GM23338 (cell line): ENCODE measurements at places on chromosomes 2 and 18. TPM values are rescaled to one million over a fixed set of nuclear protein-coding genes. Genes with fewer than 3 reads are reported as not detected.

C2orf66 gene
- not detected in 2 replicates for total RNA-seq

RBBP8 gene
- 49.2 and 53.3 TPM in 2 replicates for total RNA-seq

DNA sequence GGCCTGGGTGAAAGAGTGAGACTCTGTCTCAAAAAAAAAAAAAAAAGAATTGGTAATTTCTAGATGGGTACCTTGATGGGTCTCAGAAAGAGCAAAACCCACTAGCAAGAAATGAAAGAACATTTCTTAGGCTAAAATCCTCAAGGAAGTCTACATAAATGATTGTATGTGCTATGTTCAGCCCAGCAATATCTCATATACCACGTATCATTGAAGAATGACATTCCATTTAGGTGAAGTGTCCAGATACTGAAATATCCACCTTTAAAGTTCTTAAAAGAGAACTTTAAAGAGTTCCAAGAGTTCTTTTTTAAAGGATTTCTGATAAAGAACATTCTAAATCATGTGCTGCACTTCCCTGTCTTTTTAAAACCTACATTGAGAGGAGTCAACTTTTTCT, 19.2 kb downstream of the NRP2 start:
- H3K4me3 ChIP-seq: no peak overlapping the region
- DNase-seq: no peak
- H3K27ac ChIP-seq: no peak overlapping the region
- peaks cover 36% of the 10 kb centered on the region for H3K4me1 ChIP-seq
- no peaks in the 10 kb centered on the region for H3K27me3 ChIP-seq

DNA sequence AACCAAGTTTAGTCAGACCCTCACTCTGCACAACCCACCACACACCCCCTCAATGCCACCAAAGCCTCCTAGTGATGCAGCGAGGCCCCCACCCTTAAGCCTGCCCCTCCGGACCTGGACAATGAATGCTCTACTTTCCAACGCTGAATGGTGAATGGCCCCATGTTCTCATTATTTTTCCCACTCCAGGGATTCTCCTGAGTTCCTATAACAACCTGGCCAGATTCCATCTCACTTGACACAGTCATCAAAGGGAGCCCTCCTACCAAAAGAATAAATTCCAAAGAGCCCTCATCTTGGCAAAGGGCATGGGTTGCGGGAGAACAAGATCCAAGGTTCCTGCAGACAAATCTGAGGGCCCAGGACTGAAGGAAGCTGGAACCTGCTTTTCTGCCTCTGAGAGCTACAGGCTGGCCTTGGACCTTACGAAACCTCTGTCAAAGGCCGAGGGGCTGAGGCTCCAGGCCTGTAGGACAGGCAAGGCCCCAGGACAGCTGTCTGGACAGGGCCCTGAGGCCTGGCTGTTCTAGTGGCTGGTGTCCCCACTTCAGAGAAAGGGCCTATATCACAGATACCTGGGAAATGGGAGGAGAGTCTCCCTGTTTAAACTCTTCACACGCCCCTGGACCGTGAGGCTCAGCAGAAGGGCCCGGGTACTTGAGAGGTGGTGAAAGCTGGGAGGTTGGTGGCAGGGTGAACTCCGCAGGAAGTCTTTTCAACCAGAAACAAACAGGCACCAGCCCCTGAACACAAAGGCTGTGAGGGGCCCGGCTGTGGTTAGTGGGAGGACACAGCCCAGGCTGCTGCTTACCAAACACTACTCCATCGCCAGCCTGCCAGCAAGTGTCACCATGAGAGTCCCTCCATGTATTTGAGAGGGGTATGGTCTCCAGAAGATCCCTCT, 27.3 kb downstream of the SFXN5 start:
- no peaks in the 10 kb centered on the region for H3K27me3 ChIP-seq
- no peaks in the 10 kb centered on the region for H3K4me1 ChIP-seq
- H3K27ac ChIP-seq: peak overlapping the region; percentile 39; the same call in 1 of the 2 replicates
- H3K4me3 ChIP-seq: no peak overlapping the region

DNA sequence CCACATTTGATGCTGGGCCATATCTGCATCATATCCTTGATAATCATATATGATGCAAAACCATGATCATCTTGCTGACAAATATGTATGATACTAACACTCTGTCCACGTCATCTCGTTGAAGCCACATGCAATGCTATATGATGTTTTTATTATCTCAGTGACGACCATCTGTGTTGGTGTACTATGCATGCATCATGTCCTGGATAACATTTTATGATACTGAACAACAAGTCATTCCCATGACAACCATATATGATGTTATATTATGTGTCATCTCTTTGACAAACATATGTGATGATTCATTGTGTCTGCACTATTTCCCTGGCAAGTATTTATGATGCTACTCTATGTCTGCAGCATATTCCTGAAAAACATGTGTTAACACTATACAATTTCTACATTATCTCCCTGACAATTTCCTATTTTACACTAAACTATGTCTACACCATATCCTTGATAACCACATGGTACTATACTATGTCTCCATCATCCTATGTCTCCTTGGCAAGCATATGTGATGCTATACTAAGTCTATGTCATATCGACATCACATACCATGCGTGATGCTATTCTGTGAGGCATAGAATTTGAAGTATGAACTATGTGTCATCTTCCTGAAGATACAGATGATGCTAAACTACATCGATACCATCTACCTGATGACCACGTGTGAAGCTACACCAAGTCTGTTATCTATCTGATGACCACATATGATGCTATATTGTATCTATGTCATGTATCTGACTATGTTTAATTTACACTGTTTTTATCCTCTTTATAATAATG, 37.0 kb downstream of the DAW1 start:
- no peak overlapping the region for H3K4me3 ChIP-seq
- no peak for DNase-seq
- H3K27ac ChIP-seq: no peak overlapping the region
- no peaks in the 10 kb centered on the region for H3K4me1 ChIP-seq
- H3K27me3 ChIP-seq: no peaks in the 10 kb centered on the region

- H3K27me3 ChIP-seq: no peaks in the 10 kb centered on the region
- no peak for DNase-seq
- no peaks in the 10 kb centered on the region; the same call in 1 of the 2 replicates for H3K36me3 ChIP-seq
- no peak overlapping the region for H3K27ac ChIP-seq
- no peak overlapping the region for H3K4me3 ChIP-seq
- no peaks in the 10 kb centered on the region for H3K4me1 ChIP-seq
Observed at GRCh38 chr2:118148133-118148532, 59.9 kb downstream of the INSIG2 start.

DNA sequence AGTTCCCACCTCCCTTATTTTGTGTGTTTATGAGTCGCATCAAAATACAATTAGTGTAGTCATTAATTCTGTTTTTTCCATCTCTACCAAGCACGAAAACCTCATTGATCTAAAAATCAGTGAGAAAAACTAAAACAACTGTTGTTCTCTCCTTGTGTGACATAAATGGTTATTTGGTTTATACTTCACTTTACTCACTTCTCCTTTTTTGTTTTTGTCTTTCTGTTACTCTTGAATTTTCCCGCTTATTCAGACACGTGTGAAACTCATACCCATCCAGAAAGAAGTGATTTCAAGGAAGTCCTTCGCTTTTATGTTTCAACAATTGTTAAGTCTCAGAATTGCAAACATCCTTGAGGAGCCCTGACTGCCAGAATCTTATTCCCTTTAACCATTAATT, 121.6 kb downstream of the EML6 start:
- no peak overlapping the region for H3K27ac ChIP-seq
- H3K4me3 ChIP-seq: no peak overlapping the region
- DNase-seq: no peak
- H3K36me3 ChIP-seq: no peaks in the 10 kb centered on the region
- H3K4me1 ChIP-seq: no peaks in the 10 kb centered on the region

DNA sequence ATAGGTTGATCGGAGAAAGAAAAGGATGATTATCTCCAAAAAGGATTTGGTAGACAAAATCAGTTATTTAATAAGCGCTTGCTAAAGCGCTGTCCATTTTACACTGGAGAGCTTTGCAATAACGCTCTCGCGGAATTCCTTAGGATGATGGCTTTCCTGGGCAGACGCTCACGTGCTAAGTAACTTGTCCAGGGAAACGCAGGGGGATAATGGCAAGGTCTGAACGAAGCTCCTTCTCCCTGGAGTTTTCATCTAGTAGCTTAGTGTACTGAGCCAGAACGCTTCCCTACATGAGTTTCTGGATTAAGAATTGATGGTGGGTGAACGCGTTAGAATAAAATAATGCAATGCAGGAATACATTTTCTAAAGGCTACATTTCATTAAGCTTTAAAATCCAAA, 739.5 kb upstream of the SALL3 start:
- no peaks in the 10 kb centered on the region for H3K4me1 ChIP-seq
- H3K27ac ChIP-seq: no peak overlapping the region
- DNase-seq: no peak
- no peak overlapping the region for H3K4me3 ChIP-seq
- H3K27me3 ChIP-seq: no peaks in the 10 kb centered on the region

- H3K27me3 ChIP-seq: no peaks in the 10 kb centered on the region
- H3K27ac ChIP-seq: no peak overlapping the region
- H3K4me1 ChIP-seq: peaks cover 8% of the 10 kb centered on the region
- no peaks in the 10 kb centered on the region for H3K36me3 ChIP-seq
- H3K4me3 ChIP-seq: no peak overlapping the region
- no peak for DNase-seq
Observed at GRCh38 chr2:85675866-85676548, 8.0 kb upstream of the SFTPB start.

DNA sequence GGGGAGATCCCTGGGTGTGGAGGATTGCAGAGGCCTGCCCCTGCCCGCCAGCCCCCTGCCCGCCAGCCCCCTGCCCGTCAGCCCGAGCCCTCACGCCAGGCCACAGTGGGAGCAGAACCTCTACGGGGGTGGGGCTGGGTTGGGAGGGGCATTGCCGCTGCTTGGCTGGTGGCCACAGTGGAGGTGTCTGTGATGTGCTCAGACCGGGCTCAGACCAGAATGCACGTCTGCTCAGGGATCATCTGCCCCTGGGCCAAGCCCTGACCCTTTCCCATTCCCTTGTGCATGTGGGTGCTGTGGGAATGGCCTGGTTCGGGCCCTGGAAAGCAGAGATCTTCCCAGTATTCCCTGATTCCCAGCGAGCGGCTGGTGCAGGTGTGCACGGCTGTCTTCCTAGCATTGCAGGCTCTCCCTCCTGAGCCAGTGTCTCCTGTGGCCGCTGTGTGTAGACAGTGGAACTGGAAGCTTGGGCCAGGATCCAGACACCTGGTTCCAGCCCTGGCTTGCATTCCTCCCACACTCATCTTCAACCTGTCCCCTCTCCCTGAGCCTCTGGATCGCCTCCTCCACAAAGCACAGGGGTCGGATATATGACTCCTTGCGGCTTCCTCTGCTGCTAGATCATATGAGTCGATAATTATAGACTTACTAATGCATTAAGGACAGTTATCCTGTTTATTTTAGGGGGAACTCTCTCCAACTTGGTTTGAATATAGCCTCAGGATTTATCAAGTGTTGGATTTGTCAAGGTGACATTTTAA, 161.6 kb downstream of the LDLRAD4 start:
- H3K4me3 ChIP-seq: no peak overlapping the region
- H3K4me1 ChIP-seq: no peaks in the 10 kb centered on the region
- no peaks in the 10 kb centered on the region for H3K27me3 ChIP-seq
- no peak overlapping the region for H3K27ac ChIP-seq
- no peaks in the 10 kb centered on the region for H3K36me3 ChIP-seq
